IgD-negative memory B cell (primary cell): ENCODE measurements at places on chromosomes 12 and 14. TPM values are rescaled to one million over a fixed set of nuclear protein-coding genes. Genes with fewer than 3 reads are reported as not detected.

The PTGER2 gene
- 2.8 TPM for polyA plus RNA-seq

The PIANP gene
- polyA plus RNA-seq, result not detected

The PCED1B gene
- polyA plus RNA-seq, result 34.0 TPM

The LRP1 gene
- polyA plus RNA-seq, result 0.19 TPM

The WNT5B gene
- 0.33 TPM for polyA plus RNA-seq

The C12orf50 gene
- not detected for polyA plus RNA-seq

The PLD4 gene
- polyA plus RNA-seq, result 103 TPM

The CPSF6 gene
- polyA plus RNA-seq, result 59.0 TPM
